Lower leg skin (tissue), 4 donors: ENCODE measurements at places on chromosomes 3 and 15. TPM values are rescaled to one million over a fixed set of nuclear protein-coding genes. Genes with fewer than 3 reads are reported as not detected.

- no peak for DNase-seq
These were observed 87.9 kb upstream of the MEF2A start for GRCh38 chr15:99477791-99478471.

DNA sequence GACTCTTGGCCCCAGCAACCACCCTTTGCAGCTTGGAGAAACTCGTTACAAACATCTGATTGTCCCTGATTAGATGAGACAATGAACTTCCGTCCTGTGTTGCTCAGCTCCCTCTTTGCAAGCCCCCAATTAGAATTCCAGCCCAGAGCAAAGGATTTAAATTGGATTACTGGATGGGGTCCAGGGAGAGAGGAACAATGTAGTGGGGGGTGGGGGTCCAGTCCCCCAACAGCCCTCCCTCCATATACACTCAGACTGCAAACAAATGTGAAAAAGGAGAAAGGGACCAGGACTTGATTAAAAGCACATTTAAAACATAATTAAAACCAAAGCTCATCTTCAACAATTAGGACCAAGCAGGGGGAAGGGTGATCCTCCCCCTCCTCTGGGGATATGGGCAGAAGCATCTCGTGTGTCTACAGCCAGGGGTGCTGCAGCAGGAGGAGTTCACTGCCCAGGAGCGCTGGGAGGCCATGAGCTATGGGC, 71.7 kb upstream of the TMEM115 start:
- DNase-seq = no peak

ERC2 gene
- 0.23 TPM for total RNA-seq

ROPN1 gene
- 1.2 TPM for total RNA-seq

GRCh38 chr15:66237513-66238235, 15.9 kb downstream of the MEGF11 start:
- DNase-seq = no peak

MUSTN1 gene
- 8.4 TPM for total RNA-seq

- DNase-seq = no peak
These were observed 13.2 kb downstream of the PFN2 start for GRCh38 chr3:149957361-149958125.

DNA sequence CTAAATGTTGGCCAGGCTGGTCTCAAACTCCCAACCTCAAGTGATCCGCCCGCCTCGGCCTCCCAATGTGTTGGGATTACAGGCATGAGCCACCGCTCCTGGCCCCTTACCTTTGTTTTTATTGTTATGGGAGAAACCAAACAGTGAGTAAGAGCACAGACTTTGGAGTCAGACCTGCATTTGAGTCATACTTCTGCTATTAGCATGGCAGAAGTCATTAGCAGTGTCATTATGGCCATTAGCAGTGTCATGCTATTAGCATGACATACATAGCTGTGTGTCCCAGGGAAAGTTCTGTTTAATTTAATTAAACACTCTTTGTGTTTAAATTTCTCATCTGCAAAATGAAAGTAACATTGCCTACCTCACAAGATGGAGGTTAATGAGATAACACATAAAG, 54.8 kb downstream of the SQOR start:
- no peak for DNase-seq

- DNase-seq = peak; percentile 52
These were observed 10.6 kb downstream of the SRGAP3 start for GRCh38 chr3:9238721-9239295.

DNA sequence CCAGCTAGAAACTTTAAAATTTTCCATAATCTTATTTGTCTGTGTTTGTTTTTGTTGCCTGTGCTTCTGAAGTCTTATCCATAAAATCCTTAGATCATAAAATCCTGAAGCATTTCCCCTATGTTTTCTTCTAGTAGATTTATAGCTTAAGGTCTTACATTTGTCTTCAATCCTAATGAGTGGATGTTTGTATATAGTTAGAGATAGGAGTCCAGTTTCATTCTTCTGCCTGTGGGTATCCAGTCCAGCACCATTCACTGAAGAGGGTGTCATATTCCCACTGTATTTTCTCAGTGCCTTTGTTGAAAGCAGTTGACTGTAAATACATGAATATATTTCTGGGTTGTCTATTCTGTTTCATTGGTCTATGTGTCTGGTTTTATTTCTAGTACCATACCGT, 44.8 kb upstream of the SPSB4 start:
- no peak for DNase-seq

SMAD6 gene
- total RNA-seq = 9.1 TPM

- no peak for DNase-seq
These were observed 212.2 kb downstream of the RBMS3 start for GRCh38 chr3:29493109-29493508.

GABPB1 gene
- 17.5 TPM for total RNA-seq

GRCh38 chr15:68421115-68421551, 10.8 kb downstream of the ITGA11 start:
- no peak for DNase-seq

- no peak for DNase-seq
These were observed 86.7 kb upstream of the ZBED2 start for GRCh38 chr3:111681661-111682426.

RHCG gene
- 23.6 TPM for total RNA-seq

DNA sequence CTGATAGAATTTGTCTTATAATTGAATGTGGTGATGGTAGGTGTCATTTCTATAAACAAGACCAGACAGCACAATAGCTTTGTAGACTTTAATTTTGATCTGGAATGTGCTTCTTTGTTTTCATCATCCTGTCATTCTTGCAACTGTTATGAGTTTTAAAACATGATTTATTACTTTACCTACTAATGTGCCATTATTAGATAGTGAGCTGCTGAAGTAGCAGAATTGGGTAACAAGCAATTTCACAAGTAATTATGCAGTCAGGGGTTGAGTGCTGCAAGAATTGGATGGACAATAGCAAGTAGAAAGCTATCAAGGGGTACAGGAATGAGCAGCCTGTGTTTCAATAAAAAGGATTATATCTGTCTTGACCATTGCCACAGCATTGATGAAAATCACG, 975.6 kb downstream of the ROBO1 start:
- DNase-seq = no peak

DNA sequence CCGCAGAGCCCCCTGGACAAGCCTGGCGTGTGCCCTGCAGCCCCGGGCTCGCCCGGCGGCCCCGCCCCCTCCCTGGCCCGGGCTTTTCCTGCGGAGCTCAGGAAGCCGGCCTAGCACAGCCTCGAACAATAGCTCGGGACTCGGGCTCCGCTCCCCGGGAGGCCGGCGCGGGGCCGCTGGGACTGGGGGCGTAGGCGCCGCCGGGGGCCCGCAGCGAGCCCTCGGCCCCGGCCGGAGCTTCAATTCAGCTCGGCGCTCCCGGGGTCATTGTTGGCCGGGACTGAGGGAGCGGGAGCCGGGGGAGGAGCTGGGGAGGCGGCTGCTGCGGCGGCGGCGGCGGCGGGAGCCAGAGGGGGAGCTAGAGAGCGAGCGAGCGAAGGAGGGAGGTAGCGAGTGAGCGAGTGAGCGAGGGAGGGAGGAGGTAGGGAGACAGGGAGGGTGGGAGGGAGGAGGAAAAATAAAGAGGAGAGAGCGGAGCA, 41.0 kb upstream of the ROPN1 start:
- peak; percentile 96 for DNase-seq

- DNase-seq = no peak
These were observed 33.8 kb downstream of the CYP11A1 start for GRCh38 chr15:74333662-74334061.

GRCh38 chr3:141093397-141093796, 42.2 kb downstream of the SPSB4 start:
- DNase-seq = no peak

SLC2A2 gene
- total RNA-seq = not detected

SLC22A13 gene
- total RNA-seq = not detected

- no peak for DNase-seq
These were observed 6.5 kb upstream of the DNAJB8 start for GRCh38 chr3:128473180-128473519.

- no peak for DNase-seq
These were observed 229.0 kb downstream of the THSD4 start for GRCh38 chr15:71344316-71344715.

- no peak for DNase-seq
These were observed 5.7 kb downstream of the DUT start for GRCh38 chr15:48336940-48337339.

DNA sequence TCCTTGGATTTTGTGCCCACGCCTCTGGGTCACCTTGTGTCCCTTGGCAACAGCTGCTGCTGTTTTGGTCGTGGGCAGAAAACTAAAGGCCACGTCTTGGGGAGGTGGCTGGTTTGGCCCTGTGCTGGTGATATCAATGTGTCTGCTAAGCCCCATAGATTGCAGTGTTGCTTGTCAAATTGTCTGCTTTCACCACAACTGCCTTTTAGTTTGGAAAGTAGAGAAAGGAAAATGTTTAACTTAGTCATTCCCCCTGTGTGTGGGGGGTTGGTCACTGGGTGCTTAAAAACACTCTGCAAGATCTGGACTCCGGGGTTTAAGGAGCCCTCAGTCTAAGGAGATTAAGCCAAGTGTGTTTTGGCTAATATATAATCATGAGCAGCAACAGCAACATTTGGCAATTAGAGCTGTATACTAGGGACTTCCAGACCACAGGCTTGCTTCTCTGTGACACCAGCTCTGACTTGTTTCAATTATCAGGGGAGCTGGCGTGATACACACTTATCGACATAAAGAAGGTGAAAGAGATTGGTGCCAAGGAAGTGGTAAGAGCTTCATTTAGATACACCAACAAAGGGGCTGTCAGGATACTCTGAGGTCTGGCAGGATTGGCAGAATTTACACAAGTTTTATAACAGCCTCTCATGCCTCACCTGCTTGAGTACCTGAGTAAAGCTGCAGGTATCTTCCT, 3.5 kb downstream of the SMAD3 start:
- DNase-seq = no peak

GRCh38 chr3:140695361-140696061, 17.6 kb downstream of the TRIM42 start:
- DNase-seq = no peak

DNA sequence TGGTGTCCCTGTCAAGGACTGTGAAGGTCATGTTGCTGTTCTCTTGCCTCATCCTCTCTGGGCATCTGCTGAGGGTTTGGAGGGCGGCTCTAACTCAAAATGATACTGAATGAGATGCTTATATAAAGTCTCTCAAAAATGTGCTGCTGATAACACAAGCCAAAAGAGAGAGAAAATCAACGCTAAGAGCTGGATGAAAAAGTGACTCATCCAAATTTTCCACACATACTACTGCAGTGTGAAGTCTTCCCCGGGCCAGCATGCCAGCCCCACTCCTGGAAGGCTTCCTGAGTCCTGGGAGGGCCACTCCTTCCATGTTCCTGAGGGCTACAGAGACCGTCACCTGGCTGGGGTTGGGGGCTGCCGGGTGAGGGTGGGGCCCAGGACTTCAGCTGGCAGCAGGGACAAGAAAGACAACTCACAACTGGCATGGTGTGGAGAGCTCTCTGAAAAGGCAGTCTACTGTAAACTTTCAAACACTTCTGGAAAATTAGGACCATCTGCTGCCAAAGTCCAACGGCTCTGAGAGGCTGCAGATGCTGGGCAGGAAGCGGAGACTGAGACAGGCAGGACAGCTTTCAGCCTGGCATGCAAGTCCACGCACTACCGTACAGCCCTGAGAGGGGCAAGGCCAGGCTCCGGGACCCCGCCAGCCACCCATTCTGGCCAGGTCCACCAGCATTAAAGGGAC, 200.3 kb downstream of the ADAMTS17 start:
- no peak for DNase-seq

NR2E3 gene
- not detected for total RNA-seq

SERPINI2 gene
- total RNA-seq = not detected

GRCh38 chr15:56252386-56252785, 8.7 kb upstream of the RFX7 start:
- DNase-seq = no peak

DNA sequence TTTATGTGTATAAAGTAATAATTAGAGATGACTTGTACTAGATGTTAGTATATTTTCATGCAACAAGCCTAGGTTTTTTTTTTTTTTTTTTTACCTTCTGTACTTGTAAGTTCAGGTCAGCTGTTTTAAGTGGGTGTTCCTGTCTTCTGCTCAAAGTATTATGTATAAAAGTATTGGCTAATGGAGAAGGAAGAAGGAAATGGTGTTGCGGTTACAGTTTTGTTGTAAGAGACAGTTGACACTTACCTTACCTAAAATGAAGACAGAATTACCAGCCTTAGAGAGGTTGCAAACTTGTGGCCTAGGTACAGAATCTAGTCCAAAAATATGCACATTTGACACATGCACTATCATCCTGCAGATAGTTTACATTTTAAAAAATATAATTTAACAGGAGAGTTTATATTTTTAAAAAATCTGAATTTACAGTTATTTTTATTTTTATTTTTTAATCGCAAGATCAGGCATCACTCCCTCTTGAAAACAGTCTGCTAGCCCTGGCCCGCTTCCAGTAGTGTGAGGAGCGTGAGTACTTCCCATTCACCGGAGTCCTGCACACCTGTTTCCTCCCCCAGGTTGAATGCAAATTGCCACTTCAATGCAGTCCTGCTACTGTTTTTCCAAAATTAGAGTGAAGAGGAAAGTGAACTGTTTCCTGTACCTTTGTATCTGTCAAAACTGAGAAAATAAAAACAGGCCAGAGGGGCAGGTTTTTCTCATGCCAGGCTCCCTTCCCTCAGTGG, 224.3 kb upstream of the SOX2 start:
- no peak for DNase-seq

GRCh38 chr3:11698326-11699082, 54.8 kb upstream of the VGLL4 start:
- no peak for DNase-seq

DNA sequence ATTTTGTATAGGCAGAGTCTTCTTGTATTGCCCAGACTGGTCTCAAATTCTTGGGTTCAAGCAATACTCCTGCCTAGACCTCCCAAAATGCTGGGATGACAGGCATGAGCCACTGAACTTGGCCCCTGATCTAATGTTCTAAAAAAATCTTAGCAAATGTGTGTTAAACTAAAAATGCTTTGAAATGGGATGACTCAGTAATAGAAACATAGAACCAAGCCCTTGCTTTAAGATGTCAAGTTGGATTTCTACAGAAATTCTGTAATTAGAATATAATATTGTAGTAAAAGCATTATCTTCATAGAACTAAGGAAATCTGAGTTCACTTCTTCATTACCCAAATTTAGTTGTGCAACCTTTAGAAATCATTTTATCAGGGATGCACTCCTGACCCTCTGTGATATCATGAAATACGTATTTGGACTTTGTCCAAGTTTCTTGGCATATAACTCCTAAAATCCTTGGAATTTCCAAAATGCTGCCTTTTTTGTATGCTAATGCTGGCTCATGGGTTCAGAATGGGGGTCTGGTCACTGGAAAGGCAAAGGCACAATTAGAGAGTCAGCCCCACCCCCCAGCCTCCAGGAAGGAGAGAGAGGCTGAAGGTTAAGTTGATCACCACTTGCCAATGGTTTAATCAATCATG, 217.3 kb downstream of the TP63 start:
- no peak for DNase-seq

GRCh38 chr3:157058392-157059071, 101.4 kb downstream of the CCNL1 start:
- no peak for DNase-seq

SEMA3G gene
- total RNA-seq = 17.9 TPM

GRCh38 chr3:72320955-72321303, 527.3 kb downstream of the SHQ1 start:
- no peak for DNase-seq
